ENCODE measurements at places on chromosomes 6 and 20. TPM values are rescaled to one million over a fixed set of nuclear protein-coding genes. Genes with fewer than 3 reads are reported as not detected.

Gene ORC3
- total RNA-seq, result 16.8 TPM

Gene RPS6KA2
- total RNA-seq, result 0.20 TPM

Gene CFAP61
- 0.45 TPM for total RNA-seq

Gene PSMB8
- 19.6 TPM for total RNA-seq

Gene SOBP
- 1.1 TPM for total RNA-seq

Gene CEP57L1
- total RNA-seq, result 8.9 TPM

Gene PFDN6
- total RNA-seq, result 110 TPM

Gene SSTR4
- total RNA-seq, result not detected

Gene CST2
- total RNA-seq, result 0.44 TPM

Gene GHRH
- total RNA-seq, result not detected

Gene MYCT1
- 0.06 TPM for total RNA-seq

Gene PAK1IP1
- 25.9 TPM for total RNA-seq

Gene LY6G6F
- total RNA-seq, result not detected

Gene REM1
- 0.10 TPM for total RNA-seq

Gene MATN4
- 0.08 TPM for total RNA-seq

Gene GMPR
- total RNA-seq, result 0.30 TPM

Gene C6orf132
- 1.7 TPM for total RNA-seq

Gene EDN1
- 39.5 TPM for total RNA-seq

Gene HRH3
- total RNA-seq, result not detected

Gene DCDC2
- 3.0 TPM for total RNA-seq

Gene MANEA
- 4.1 TPM for total RNA-seq

Gene RAET1L
- 0.25 TPM for total RNA-seq

Gene TRIM31
- 2.1 TPM for total RNA-seq

Gene TREM2
- total RNA-seq, result not detected

Gene KCNQ5
- total RNA-seq, result 1.7 TPM

Gene RBM12
- total RNA-seq, result 72.2 TPM

Gene CFAP206
- 0.69 TPM for total RNA-seq

Gene ATP6V1G2
- 0.62 TPM for total RNA-seq

Gene MYL9
- 19.1 TPM for total RNA-seq

Gene TFAP2B
- total RNA-seq, result not detected

Gene ADGRG6
- 47.1 TPM for total RNA-seq

Measured in A549 treated with CpdA at 1 μM for 4 hours (cell line).